CD14-positive monocyte (primary cell): ENCODE measurements at places on chromosomes 2 and 18. TPM values are rescaled to one million over a fixed set of nuclear protein-coding genes. Genes with fewer than 3 reads are reported as not detected.

Gene LRRC30
- not detected for polyA plus RNA-seq

- H3K36me3 ChIP-seq, result no peaks in the 10 kb centered on the region
- DNase-seq, result no peak
- no peak overlapping the region for H3K4me3 ChIP-seq
- no peaks in the 10 kb centered on the region for H3K27me3 ChIP-seq
- H3K4me1 ChIP-seq, result no peaks in the 10 kb centered on the region
These were observed 534.6 kb downstream of the TNS1 start for GRCh38 chr2:217468042-217468830.

GRCh38 chr2:42963452-42964068, 171.2 kb upstream of the HAAO start:
- no peak for DNase-seq
- no peaks in the 10 kb centered on the region for H3K27me3 ChIP-seq
- H3K27ac ChIP-seq, result no peak overlapping the region
- no peaks in the 10 kb centered on the region for H3K36me3 ChIP-seq

DNA sequence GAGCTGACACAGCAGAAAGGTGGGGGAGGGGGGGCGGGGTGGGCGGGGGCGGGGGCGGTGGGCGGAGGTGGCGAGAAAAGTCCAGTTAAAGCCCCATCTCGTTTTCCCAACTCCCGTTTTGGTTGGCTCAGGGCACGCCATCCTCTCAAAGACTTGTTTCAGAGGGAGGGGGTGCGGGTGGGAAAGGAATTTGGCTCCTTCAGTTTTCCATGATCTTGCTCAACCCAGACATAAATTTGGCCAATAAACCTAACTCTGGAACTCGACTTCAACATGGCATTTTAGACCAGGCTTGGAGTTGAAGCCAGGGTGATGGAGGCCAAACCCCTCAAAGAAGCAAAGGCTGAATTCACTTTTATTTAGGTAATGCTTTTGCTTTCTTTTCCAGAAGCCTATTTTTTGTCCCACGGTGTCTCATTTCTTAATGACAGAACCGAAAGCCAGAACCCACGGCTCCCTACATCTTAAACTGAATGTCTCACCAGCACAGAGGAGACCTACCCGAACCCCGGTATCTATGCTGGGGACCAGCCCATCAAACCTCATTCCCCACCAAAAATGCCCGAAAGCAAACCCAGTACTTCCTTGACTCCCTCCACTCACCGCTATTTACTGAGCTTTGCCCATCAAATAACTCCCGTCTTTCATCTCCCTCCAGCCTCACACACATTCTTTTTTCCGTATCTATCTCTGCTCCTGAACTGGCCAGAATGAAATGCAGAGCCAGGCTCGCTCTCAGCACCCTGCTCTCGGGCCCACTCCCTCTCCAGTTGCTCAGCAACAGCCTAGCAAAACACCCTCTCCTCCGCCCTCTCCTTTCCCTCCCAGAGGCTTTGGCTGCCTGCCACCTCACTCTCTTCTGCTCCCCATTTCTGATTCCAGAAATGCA, 4.3 kb downstream of the IGFBP5 start:
- DNase-seq, result no peak
- peaks cover 78% of the 10 kb centered on the region for H3K27me3 ChIP-seq
- H3K4me1 ChIP-seq, result peaks cover 25% of the 10 kb centered on the region
- H3K36me3 ChIP-seq, result no peaks in the 10 kb centered on the region
